Tongue (tissue), 3 donors: ENCODE measurements at places on chromosomes 1 and 21.

DNA sequence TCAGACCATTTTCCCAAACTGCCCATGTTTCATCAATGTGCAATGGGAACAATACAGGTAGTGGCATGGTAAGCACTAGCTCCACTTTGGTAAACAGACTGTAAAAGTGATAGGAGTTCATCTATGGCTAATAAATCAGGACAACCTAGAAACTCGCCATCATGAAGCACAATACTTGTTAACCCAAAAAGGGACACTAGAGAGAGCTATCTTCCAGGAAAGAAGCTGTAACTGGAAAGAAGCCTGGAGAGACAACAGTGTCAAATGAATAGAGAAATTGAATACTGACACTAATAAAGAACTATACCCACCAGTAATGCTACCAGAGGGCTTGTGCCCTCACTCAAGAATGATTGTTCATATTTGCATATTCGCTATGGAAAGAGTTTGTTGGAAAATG is 164.7 kb upstream of the RGS18 start:
- DNase-seq: no peak

DNA sequence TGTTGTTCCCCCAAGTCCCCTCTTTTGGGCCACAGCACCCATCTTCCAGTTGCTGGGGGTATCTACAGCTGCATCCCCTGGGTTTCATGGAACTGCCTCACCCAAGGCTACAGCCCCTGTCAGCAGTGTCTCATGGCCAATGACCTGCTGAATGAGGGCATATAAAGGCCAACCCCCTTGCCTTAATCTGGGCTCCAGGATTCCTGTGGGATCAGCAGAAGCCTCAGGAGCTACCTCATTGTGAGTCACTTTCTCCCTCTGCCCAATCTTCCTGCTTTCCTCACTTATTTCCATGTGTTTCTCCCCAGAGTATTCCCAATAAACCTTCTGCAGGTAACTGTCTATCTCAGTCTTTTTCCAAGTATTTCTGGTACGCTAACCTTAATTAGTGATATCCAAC is 37.3 kb upstream of the SYT14 start:
- no peak for DNase-seq

DNA sequence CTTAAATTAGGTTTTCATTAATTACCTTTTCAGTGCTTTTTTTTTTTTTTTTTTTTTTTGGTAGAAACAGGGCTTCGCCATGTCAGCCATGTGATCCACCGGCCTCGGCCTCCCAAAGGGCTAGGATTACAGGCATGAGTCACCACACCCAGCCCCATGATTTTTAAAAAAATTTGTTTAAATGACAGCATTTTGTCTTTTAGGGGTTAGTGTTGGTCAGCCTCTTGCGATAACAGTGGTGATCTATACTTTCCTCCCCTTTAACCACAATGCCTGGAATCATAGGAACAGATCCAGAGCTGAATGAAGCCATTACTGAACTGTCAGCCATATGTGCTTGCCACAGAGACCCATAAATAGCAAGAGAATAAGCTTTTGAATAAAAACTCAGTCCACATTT is 73.9 kb downstream of the CACHD1 start:
- DNase-seq: no peak

- no peak for DNase-seq
Measured at GRCh38 chr1:38344716-38345115, 298.1 kb upstream of the POU3F1 start.

GRCh38 chr1:53125623-53126360 is 16.6 kb downstream of the SLC1A7 start:
- DNase-seq: no peak

DNA sequence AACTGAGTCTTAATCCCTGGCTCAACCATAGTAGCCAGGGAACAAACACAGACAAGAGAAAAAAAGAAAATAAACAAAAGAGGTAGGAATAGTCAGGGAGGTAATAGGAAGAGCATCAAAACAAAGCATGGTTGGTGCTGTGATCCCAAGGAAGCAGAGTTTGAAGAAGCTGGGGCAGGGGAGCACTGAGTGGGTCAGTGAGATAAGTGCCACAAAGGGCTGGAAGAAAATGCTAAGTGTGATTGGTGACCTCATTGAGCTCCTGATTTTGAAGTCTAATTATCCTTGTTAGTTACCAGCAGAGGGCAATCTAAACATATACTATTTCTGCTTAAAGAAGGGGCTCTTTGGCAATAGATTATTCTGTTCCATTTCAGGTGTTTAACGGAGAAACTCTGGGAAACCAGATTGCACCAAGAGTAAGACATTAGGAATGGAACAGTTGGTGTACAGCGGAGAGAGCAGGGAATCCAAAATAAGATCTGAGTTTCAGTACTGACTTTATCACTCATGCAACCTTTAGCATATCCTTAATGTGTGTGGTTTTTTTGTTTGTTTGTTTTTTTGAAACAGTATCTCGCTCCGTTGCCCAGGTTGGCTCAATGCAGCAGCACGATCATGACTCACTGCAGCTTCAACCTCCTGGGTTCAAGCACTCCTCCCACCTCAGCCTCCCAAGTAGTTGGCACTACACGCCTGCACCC is 30.7 kb upstream of the KIAA1614 start:
- DNase-seq: peak; percentile 70
